Brain (organoid and tissue), 16 donors: ENCODE measurements at places on chromosomes 2 and 18.

- DNase-seq = peak; percentile 12
Measured at GRCh38 chr18:47427923-47428637, 176.6 kb upstream of the SKOR2 start.

- DNase-seq = no peak
Measured at GRCh38 chr18:47436871-47437270, 185.4 kb upstream of the SKOR2 start.

DNA sequence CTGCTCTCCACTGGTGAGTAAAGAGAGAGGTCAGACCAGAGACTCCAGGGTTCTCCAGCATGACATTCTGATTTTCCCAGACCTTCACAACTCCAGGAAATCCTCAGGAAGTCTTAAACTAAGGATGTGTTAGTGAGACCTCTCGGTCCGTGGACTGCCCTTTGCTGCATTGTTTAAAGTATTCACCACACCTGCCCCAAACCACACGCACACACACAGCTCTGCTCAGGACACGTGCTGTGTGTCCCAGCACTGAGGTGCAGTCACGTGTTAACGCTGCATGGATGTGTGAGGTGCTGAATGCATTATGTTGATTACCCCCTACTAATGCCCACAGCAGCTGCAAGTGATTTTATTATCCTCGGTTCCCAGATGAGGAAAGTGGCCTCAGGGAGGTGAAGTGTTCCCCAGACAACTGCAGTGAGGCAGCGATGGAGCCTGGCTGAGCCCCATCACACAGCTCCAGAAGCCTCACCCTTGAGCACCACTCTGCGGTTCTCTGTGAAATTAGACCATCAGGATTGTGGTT is 68.4 kb downstream of the TRAPPC12 start:
- DNase-seq = peak; percentile 59

- DNase-seq = no peak
Measured at GRCh38 chr18:75257605-75258004, 47.0 kb downstream of the TSHZ1 start.

- DNase-seq = no peak
Measured at GRCh38 chr2:168424971-168425370, 31.1 kb upstream of the CERS6 start.

GRCh38 chr2:63598981-63599380 is 10.2 kb downstream of the MDH1 start:
- DNase-seq = no peak

- no peak for DNase-seq
Measured at GRCh38 chr2:180999274-180999964, 19.0 kb downstream of the UBE2E3 start.

- no peak for DNase-seq
Measured at GRCh38 chr2:236250909-236251579, 13.2 kb downstream of the ASB18 start.

GRCh38 chr18:13338318-13338717 is 119.8 kb downstream of the LDLRAD4 start:
- DNase-seq = no peak

GRCh38 chr2:149098701-149099100 is 60.2 kb downstream of the LYPD6B start:
- no peak for DNase-seq

DNA sequence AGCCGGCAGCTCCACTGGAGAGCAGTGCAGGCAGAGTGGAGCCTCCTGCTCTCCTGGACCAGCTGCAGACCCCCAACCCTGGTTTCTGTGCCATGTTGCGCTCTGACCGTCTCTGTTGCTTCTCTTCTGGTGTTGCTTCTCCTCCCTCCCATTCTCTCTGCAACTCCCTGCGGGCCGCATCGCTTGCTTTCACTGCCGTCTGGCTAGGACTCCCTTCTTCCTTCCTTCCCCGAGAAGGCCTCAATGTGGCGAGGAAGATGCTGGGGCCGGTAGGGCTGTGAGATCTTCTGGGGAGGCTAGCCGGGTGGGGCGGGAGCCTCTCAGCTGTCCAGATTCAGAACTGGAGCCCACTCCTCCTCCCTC is 6.2 kb downstream of the DNAJB2 start:
- no peak for DNase-seq

DNA sequence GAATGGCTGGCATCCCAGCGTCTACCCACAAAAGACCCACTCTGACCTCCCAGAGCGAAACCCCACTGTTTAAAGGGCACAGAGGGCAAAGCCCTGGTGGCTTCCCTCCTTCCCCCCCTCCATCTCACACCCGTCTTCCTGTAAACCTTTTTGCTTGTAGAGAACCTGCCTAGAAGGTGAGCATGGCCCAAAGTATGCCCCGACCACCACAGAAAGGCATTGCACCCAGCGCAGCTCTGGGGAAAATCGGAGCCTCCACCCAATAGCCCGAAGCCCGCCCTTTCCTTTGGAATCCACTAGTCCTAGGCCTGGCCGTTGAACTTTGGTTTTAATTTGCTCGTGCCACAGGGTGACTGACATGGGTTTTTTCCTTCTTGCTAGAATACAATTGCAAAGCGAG is 22.6 kb downstream of the DIPK1C start:
- DNase-seq = no peak
